Skin of body (tissue), 3 donors: ENCODE measurements at places on chromosomes 4 and X.

DNA sequence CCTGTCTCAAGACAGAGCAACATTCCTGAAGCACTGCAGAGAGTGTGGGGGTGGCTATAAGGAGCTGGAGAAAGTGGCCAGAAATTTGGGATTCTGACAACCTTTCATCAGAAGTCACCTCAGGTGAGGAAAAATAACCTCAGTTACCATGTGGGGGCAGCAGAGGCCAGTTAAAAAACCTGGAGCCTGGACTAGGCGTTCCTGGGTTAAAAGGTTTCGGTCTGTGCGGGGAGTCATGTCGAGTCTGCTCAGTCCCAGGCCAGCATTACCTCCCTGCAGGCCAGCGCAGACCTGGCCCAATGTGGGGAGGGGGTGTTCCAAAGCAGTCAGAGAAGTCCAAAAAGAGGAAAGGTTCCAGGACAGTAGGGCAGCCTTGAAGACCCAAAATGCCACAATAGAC is 10.9 kb upstream of the NALF2 start:
- DNase-seq: no peak

DNA sequence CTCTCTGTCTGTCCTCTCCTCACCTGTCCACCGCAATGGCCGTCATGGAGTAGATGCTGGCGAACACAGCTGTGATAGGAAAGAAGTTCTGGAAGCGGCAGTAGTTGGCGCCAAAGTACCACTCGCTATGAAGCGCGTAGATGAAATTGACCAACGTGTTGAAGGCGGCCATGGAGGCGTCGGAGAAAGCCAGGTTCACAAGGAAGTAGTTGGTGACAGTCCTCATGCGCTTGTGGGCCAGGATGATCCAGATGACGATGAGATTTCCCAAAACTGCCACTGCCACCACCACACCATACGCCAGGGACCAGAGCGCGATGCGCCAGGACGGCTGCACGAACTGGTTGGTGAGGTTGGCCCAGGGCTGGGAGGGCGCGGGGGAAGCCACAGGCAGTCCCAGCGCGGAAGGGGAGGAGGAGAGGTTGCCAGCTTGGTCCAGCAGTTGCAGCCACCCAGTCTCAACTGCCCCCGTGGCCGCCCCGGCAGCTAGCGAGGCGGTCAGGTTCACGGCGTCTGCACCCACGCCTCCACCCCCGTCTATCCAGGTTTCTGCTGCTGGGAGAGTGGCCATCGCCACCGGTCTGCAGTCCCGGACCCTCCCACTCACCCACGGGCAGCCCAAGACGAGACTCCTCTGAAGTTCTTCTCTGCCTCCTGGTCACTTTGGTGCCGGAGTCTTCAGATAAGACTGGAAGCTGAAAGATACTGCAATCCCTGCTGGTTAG is 518 bp downstream of the TACR3 start:
- no peak for DNase-seq

DNA sequence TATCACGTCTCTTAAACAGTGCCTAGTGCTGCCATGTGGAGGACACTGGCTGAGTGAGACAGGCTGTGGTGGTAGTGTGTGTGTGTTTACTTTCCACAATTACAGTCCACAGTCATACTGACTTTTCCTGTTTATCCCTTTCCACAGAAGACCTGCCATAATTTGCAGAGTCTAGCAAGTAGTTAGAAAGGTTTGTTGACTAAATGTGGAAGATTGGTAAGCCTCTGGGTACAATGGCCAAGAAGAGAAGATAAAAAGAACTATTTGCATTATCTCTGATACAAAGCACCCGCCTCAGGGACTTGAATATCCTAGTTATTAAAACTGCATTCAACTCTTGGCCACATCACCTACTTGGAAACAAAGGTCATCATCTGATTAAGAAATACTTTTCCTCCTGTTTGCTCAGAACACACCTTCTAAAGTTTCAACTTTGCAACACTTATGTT is 89.1 kb downstream of the FAM13A start:
- no peak for DNase-seq

- DNase-seq: no peak
Measured at GRCh38 chrX:101206471-101206870, 13.1 kb upstream of the DRP2 start.

GRCh38 chr4:72567821-72568675 is 973 bp downstream of the ADAMTS3 start:
- no peak for DNase-seq

DNA sequence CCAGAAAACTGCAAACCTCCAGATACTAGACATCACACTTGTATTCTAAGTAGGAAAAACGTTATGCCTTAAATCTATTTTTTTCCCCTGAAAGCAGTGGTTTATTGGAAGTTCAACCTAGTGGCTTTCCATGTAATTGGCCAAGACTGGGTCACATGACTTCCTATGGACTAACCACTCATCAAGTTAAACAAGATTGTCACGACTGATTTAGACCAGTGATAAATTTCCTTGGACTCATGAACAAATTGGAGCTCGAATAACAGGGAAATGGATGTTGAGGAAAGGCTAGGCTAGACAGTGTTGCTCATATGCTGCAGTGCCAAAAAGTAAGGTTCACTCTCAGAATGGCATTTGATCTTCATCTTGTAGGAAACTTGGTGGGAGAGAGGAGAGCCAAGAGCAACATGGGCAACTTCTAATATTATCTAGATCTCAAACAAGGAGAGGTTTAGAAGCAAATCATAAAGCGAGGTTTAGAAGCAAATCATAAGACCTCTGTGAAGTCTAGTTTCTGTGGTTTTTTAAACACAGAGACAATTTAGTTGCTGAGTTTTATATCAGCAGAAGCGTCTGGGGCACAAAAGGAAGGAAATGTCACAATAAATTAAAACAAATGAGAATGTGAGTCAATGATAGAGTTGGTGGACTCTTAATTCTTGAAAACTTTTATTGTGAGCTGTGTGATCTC is 165.6 kb upstream of the BOD1L1 start:
- no peak for DNase-seq

DNA sequence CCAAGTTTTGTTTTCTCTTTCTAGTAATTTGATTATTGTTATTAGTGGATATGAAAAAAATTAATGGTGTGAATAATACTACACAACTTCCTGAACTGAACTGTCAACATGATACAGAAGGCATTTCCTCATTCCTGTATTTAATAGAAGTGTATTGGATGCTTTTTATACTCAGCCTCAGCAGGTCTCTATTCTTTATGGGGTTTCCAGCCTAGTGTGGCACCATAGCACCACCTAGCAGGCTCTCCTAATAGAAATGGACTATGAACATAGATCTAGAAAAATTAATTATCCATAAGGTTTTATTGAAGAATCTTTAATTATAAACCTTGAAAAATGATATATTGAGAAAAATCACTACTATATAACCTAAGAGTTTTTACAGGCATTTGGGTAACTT is 52.4 kb downstream of the GLRB start:
- DNase-seq: no peak

DNA sequence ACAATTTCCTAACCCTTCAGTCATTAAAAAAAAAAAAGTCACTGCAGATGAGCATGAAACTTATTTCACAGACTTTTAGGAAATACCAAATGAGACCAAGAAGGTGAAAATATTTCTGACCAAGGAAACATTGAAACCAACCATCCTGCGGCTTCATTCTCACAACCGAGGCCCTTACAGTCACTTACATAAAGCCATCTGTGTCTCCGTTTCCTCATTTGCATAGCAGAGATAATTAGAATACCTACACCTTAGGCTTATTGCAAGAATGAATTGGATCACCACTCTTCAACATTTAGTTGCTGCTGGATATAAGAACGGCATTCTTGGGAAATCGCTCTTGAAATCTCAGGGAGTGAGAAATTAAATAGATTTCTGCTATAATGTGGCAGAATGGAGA is 356.2 kb downstream of the HS3ST1 start:
- no peak for DNase-seq

- DNase-seq: no peak
Measured at GRCh38 chr4:113052379-113052951, 3.0 kb downstream of the ANK2 start.

- no peak for DNase-seq
Measured at GRCh38 chrX:107712231-107713202, 63.1 kb downstream of the TSC22D3 start.

DNA sequence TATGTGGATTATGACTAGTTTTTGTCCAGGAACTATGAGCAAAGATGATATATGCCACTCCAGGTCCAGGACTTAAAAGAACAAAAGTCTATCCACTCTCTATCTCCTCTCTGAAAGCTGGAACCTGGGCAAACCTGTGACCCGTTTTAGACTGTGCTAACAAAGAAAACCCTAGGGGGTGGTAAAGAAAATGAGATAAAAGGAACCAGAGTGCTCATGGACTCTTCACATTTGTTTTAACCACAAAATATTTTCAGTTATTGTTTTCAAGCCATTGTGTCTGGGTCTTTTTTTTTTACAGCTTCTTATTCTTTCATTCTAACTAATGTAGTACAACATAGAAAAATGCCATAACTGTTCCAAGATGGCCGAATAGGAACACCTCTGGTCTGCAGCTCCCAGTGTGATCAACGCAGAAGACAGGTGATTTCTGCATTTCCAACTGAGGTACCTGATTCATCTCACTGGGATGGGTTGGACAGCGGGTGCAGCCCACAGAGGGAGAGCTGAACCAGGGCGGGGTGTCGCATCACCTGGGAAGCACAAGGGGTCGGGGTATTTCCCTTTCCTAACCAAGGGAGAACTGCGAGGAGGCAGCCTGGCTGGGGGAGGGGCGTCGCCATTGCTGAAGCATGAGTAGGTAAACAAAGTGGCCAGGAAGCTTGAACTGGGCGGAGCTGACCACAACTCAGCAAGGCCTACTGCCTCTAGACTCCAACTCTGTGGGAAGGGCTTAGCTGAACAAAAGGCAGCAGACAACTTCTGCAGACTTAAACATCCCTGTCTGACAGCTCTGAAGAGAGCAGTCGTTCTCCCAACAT is 45.1 kb downstream of the CHM start:
- DNase-seq: no peak

- peak; percentile 82 for DNase-seq
Measured at GRCh38 chrX:154490414-154491083, at the start of gene SLC10A3. Gene SLC10A3 (minus strand): TSS chrX:154490629. CDS start chrX:154488940, 1,689 bp downstream.

- DNase-seq: no peak
Measured at GRCh38 chrX:6448003-6448402, 86.9 kb downstream of the VCX3A start.

DNA sequence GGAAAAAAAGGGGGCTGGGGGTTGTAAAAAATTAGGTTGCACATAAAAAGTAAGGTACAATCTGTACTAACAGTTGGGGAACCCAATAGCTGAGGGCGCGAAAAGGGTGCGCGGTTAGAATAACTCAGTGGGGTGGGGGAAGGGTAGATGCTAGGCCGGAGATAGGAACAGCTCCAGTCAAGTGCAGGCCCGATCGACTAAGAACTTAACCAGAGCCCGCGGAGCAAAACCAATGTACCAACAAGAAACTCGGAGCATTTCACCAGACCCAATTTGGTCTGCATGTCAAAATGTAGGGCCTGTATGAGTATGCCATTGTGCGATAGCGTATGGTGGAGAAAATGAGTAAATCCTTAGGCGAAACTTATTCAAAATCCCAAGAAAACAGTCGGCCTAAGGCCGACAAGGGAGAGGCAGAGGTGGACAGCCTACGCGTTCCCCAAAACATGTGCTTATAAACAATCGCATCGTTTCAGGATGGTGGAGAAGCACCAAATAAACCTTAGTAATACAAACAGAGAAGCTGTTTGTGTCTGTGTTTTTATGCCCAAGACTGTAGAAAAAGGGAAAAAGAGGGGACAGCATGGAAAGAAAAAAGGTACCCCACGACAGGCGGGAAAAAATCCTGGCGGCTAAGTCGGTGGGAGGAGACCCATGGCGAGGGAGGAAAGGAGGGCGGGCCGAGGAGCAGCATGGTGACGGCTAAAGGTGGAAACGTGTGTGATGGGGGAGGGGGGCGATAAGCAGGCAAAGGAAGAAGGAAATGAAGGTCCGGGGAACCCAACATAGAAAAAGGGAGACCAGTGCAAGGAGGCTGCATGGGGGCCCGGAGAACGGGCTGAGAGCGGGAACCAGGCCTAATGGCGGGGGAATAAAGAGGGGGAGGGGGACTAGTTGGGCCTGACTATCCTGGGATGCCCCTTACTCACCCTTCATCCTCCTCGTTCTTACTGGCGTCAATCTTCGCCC is 990 bp downstream of the HNRNPD start:
- DNase-seq: peak; percentile 59

GRCh38 chrX:136839196-136839595 is 41.3 kb downstream of the RBMX start:
- no peak for DNase-seq

- DNase-seq: no peak
Measured at GRCh38 chr4:108240366-108240765, 71.6 kb upstream of the LEF1 start.

GRCh38 chr4:168695288-168695687 is 198.4 kb downstream of the PALLD start:
- peak; percentile 4 for DNase-seq

GRCh38 chrX:21398426-21398825 is 24.2 kb downstream of the CNKSR2 start:
- DNase-seq: no peak

GRCh38 chr4:189117426-189117825 is 823.2 kb upstream of the FRG1 start:
- DNase-seq: no peak

DNA sequence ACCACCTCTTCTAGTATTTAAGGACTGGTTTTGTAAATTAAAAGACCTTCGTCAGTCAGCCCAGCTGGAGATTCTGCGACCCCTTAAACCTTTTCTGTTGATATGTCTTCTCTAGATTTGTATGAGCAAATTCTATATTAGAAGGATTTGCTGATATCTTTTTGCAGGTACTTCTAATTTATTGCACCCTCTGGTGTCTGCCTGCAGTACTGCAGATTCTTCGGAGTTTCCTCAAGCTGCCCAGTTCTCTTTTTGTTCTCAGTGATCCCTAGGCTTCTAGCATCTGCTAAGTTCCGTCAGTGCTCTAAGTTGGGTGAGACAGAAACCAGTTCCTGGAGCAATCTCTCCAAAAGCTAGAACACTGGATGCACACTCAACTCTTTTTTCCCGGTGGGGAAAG is 545.2 kb downstream of the C4orf33 start:
- no peak for DNase-seq

DNA sequence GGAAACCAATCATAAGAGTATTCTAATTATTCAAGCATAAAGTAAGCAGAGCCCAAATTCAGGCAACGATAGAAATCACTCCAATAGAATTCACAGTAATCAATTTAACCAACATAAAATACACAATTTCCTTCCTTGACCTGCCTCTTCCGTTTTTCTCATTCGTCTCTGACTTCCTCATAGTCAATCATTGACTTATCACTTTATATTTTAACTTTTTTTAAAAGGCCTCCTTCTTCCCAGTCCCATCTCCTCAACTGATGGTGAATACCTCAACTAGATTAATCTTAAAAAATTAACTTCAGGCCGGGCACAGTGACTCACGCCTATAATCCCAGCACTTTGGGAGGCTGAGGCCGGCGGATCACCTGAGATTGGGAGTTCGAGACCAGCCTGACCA is 13.3 kb downstream of the CNOT6L start:
- DNase-seq: no peak

DNA sequence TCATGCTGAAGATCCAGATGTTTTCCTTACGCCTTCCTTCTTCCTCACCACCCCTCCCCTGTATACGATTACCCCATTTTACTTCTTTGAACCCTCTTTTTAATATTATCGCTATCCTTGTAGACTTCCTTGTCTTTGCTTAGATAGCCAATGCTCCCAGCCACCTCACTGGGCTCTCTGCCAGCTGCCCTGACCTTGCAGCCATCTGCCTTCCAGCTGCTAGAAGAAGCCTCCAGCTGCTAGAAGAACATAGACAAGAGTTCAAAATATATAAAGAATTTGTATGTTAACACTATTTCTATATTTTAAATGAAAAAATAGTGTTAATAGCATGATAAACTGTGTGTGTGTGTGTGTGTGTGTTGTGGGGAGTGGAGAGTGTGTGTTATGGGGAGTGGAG is 374.7 kb downstream of the ANKRD50 start:
- no peak for DNase-seq

- DNase-seq: no peak
Measured at GRCh38 chr4:59570860-59571476, 1629.2 kb upstream of the ADGRL3 start.
